ENCODE measurements at places on chromosomes 6 and 20.

DNA sequence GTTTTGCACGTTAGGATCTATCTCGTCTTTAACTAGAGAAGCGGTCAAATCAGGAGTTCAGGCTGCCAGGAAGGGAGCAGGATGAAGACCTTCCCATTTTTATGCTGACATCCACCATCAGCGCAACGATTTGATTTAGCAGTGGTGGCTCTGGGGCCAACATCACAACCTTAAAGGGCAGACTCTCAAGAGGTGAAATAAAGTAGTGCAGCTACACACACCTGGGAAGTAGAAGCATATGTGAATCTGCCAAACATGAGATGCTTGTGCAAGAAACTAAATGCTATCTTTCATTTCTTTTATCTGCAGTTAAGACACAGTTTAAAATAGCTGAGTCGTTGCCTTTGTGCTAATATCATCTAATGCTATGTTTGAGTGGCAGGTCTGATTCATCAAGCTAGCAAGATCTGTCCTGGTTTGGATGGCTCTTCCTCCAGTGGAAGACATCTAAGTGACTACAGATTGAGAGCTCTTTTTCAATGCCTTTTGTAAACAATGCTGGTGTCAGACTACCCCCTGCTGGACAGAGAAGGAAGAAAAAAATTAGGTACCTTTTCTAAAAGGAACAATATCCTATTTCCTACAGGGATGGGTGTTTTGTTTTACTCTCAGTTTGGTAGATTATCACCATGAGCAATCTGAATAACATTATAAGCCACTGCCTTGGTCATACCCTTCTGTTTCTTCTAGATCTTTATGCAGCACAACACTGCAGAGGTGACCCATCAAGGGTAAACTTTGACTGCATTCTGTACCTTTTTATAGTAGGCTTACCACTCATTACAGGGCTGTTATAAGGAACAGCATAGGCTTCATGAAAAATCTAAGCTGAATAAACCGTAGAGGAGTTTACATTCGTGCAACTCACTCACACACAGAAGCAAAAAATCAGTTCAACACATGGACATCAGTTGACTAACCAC, 171.6 kb upstream of the FBXL4 start:
- DNase-seq, result no peak

DNA sequence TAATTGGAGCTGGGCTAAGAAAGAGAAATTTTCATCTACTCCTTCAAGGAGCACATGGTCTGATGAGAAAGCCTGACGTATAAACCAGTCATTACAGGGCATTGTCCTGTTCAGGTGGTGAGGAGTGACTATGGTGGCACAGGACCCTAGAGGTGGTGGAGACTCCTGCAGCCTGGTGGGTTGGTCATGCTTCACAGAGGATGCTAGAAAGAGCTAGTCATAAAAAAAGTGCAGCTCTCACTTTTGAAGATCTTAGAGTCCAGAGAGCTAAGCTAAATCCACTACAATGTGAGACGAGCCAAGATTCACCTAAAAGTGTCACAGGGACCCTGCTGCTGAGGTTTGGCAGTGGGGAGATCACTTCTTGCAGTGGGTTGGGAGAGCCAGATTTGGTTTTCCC, 9.8 kb upstream of the ZNF831 start:
- DNase-seq, result no peak

- DNase-seq, result no peak
These were observed 186.8 kb downstream of the FRK start for GRCh38 chr6:115873901-115874300.

DNA sequence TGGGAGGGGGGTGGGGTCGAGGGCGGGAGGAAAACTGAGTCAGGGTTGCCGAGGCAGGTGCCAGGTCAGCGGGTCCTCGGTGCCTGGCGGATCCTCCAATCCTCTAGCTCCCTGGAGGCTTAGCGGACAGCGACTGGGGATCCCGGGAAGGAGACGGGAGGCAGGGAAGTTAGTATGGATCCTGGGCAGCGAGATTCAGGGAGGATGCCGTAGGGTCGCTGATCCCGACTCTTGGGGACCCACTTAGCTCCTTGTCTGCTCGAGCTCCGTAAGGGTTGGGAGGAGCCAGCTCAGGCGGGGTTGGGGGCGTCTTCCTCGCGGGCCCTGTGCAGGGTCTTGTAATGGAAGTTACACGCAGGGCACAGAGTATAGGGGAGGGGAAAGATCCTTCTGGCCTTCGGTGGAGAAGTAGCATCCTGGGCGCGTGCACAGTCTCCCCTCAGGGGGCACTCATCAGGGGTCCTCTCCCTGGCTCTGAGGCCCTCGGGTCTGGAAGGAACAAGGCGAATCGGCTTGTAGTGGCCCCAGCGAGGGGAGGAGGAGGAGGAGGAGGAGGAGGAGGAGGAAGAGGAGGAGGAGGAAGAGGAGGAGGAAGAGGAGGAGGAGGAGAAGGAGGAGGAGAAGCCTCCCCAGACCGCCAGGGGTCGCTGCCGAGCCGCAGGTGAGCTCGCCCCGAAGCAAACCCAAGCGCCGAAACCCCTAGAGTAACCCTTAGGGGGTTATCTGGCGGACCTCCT, 6.4 kb upstream of the SLC12A5 start:
- peak; percentile 92 for DNase-seq

- peak; percentile 81 for DNase-seq
These were observed 7.0 kb downstream of the EMILIN3 start for GRCh38 chr20:41359541-41360011.

- no peak for DNase-seq
These were observed 82.4 kb downstream of the TMEM242 start for GRCh38 chr6:157240960-157241311.

GRCh38 chr20:23161968-23162696, 76.0 kb upstream of the CD93 start:
- DNase-seq, result peak; percentile 93

- DNase-seq, result no peak
These were observed 146.6 kb upstream of the AKIRIN2 start for GRCh38 chr6:87848616-87849015.

GRCh38 chr20:31515072-31515774, 981 bp downstream of the HM13 start:
- no peak for DNase-seq

GRCh38 chr6:142653710-142654420, 291.1 kb downstream of the HIVEP2 start:
- DNase-seq, result no peak

- DNase-seq, result no peak
These were observed 197.7 kb downstream of the CD109 start for GRCh38 chr6:73893696-73894095.

DNA sequence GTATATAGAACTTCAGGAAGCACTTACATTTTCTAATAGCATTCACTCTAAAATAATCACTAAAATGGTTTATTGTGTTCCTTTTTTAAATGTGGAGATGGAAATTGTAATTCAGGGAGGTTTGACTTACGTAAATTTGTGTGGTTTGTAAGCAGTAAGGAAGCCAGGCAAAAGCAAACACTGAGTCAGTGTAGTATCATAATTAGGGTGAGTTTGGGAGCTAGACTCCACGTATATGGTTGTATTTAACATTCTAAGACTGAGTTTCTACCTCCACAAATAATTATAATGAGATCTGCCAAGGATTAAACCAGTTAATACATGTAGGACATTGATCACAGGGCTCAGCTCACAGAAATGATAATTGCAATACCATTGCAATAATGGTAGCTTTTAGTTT, 425.5 kb downstream of the CBLN4 start:
- no peak for DNase-seq

GRCh38 chr20:20666359-20666758, 46.1 kb downstream of the RALGAPA2 start:
- no peak for DNase-seq

- DNase-seq, result no peak
These were observed 211.7 kb downstream of the LMBRD1 start for GRCh38 chr6:69584913-69585729.

GRCh38 chr6:156780962-156781853, 4.0 kb downstream of the ARID1B start:
- no peak for DNase-seq

DNA sequence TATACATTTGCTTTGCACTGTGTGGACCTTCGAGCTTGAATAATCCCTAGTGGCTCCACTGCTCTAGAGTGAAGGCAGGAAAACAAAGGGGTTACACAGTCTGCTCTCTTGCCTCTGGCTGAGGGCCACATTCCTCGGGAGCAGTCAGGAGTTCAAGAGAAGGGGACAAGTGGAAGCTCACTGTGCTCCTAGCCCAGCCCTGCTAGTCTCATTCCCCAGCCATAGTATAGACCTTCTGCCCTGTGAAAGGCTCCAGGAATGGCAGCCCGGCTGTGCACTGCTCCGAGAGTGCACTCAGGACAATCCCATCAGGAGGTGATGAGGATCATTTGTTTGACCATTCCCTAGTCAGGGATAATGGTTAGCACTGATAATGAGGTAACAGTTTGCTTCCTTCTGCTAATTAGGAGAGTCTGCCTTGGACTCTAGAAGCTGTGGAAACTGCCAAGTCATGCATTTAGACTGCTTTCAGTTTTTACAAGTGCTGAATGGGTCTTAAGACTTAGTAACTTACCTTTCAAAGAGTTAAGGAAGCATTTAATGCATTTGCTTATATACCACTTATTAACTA, 8.5 kb downstream of the IYD start:
- no peak for DNase-seq

GRCh38 chr20:29302979-29303644, 1954.4 kb upstream of the DEFB115 start:
- DNase-seq, result peak; percentile 71

DNA sequence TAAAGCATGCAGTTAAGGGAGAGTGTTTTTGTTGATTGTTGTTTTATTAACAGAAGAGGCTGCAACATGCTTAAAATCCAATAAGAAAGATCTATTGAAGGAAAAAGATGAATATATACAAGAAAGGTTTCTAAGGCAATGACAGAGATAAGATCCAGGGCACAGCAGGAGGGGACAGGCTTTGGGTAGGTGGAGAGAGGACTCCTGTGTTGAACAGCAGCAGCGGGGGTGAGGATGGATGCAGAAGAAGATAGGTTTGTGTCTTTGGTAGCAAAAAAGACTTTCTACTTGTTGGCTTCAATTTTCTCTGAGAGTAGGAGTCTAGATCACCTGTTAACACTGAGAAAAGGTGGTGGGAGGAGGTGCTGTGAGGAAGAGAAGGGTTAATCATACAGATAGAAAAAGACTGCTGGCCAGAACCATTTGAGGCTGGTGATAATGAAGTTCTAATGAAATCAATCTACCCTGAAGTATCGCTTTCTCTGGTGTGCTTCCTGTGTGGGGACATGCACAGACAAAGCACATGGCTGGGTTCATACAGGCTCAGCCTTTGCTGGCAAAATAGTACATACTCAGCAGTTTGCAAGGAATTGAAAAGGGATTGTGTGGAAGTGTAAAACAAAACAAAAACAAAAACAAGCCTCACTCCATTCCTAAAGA, 17.2 kb upstream of the DST start:
- no peak for DNase-seq

DNA sequence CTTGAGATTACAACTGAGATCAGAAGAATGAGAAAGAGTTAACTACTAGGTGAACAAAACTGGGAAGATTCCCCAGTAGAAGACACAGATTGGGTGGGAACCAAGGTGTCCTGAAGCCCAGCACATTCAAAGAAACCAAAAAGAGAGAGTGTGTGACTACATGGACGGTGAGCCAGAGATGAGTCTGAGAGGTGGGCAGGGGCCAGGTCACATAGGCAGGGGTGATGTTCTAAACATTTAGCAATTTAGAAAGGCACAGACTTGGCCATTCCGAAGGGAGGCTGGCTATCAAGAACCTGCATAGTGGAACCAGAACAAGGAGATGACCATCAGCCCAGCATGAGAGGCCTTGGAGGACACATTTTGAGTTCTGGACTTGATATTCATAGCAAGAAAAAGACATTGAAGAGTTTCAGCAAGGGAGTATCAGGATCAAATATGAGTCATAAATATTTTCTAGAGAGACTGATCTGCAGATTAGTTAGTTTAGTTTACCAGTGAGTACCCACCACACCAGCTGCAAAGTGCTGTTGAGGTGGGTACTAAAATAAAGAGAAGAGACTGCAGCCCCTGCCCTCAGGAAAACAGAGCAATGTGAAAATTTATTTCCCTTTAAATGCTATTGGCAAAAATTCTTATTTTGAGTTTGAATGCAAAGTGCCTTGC, 340.5 kb upstream of the PRDM1 start:
- no peak for DNase-seq

DNA sequence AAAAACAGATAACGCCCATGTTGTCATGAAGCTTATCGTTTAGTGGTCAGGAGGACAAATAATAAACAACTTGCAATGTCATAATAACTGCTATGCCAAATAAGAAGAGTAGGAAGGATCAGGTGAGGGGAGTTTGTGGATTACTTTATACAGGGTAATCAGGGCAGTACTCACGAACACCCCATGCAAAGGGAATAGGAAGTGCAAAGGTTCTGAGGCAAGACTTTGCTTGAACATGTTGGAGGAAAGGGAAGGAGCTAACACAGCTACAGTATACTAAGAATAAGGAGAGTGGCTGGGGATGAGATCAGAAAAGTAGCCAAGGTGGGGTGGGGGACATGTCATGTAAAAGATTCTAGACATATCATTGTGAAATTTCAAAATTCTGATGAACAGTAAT, 292.0 kb upstream of the RUNX2 start:
- DNase-seq, result no peak

DNA sequence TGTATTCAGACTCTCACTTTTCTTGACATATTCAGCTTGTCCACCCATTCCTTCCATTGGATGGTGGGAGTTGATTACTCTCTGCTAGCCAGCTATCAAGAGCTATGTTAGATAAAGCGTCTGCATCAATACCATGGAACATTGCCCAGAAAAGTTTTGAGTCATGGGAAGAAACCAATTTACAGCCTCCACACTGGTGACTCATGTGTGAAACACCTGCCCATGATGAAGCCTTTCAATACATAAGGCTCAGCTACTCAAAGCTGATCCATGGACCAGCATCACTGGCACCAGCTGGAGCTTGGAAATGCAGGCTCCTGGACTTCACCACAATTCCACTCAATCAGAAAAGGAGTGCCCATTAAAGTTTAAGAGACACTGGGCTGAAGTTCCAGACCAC, 16.1 kb downstream of the PLA2G7 start:
- peak; percentile 62 for DNase-seq

GRCh38 chr6:40299681-40300080, 287.5 kb downstream of the LRFN2 start:
- DNase-seq, result no peak

- no peak for DNase-seq
These were observed 18.3 kb downstream of the TRERF1 start for GRCh38 chr6:42433409-42433808.

- no peak for DNase-seq
These were observed 51.0 kb downstream of the JAG1 start for GRCh38 chr20:10622657-10623418.

- no peak for DNase-seq
These were observed 95.6 kb downstream of the OPRM1 start for GRCh38 chr6:154134471-154135147.

DNA sequence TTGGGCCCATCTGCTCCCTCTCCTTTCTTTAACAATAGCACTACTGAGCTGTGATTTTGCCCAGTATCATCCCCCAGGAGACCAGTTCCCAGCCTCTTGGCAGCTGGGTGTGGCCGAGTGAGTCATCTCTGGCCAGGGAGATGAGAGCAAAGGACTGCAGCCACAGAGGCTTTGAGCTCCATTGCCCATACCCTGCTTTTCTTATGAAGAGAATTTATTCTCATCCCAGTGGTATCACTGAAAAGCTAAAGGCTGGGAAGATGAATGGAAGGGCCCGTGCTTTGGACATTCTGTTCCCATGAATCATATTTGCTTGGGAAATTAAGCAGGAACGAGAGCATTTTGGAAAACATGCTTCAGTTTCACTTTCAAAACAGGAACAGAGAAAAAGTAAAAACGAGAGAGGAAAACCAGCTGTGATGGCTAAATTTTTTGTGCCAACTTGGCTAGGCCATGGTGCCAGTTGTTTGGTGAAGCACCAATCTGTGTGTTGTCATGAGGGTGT, 14.9 kb downstream of the CST3 start:
- no peak for DNase-seq

GRCh38 chr20:60191014-60191413, 232.8 kb downstream of the CDH26 start:
- DNase-seq, result no peak

All from RWPE2 (cell line).